ENCODE measurements at places on chromosomes 12 and 14. TPM values are rescaled to one million over a fixed set of nuclear protein-coding genes. Genes with fewer than 3 reads are reported as not detected.

DNA sequence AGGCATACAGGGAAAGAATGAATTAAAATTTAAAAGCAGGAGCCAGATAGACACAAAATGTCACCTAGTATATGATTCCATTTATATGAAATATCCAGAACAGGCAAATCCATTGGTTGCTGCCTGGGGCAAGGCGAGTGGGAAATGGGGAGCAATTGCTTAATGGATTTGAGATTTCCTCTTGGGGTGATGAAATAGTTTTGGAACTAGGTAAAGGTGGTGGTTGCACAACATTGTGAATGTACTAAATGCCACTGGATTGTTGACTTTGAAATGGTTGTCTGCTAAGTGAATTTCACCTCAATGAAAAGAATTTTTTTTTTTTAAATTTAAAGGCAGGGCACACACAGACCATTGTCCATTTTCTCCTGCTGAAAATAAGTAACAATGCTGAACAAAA is 61.9 kb downstream of the ABCC9 start:
- H3K27ac ChIP-seq: no peak overlapping the region
- no peak overlapping the region for H3K4me3 ChIP-seq
- no peaks in the 10 kb centered on the region for H3K36me3 ChIP-seq
- DNase-seq: no peak

DNA sequence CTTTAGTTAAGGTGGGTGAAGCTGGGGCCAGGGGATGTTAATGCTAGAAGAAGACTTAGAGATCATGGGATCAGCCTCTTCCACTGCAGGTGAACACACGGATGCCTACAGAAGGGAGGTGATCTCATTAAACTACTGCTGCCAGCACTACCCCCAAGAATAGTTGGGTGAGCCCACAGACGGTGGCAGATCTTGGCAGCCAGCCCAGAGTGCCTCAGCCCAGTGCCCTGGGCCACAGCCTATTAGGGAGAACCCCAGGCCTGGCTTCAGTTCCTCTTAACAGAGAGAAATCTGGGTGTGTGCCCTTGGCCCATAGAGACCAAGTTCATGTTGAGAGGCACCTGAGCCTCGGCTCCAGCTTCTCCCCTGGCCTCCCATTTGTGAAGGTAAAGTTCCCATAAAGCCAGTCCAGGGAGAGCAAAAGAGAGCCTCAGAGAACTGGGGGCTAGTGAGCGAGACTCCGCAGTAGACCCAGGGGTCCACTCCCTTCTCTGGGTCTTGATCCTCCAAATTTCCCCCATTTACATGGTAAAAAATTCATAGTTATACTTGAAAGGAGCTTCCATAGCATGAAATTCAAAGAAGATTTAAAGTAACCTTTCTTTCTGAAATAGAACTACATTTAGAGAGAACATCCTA is 125.0 kb upstream of the CCND2 start:
- H3K36me3 ChIP-seq: no peaks in the 10 kb centered on the region
- H3K4me3 ChIP-seq: no peak overlapping the region
- peak; percentile 41 for DNase-seq
- peaks cover 56% of the 10 kb centered on the region for H3K4me1 ChIP-seq
- no peak overlapping the region for H3K27ac ChIP-seq

- DNase-seq: no peak
- no peak overlapping the region for H3K27ac ChIP-seq
- H3K36me3 ChIP-seq: no peaks in the 10 kb centered on the region
- no peaks in the 10 kb centered on the region for H3K4me1 ChIP-seq
- H3K4me3 ChIP-seq: no peak overlapping the region
Observed at GRCh38 chr14:72013721-72014345, 81.6 kb downstream of the RGS6 start.

DNA sequence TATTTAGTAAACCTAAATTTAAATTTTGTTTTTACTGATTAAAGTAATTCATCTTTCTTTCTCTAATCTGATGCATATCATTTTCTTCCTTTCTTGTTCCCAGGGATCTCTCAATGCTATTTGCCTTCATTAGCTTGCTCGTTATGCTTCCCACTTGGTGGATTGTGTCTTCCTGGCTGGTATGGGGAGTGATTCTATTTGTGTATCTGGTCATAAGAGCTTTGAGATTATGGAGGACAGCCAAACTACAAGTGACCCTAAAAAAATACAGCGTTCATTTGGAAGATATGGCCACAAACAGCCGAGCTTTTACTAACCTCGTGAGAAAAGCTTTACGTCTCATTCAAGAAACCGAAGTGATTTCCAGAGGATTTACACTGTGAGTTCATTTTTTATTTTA is 48.6 kb downstream of the VEZT start:
- H3K27ac ChIP-seq: no peak overlapping the region
- H3K36me3 ChIP-seq: peaks cover 42% of the 10 kb centered on the region
- no peak overlapping the region for H3K4me3 ChIP-seq
- no peaks in the 10 kb centered on the region for H3K4me1 ChIP-seq

The CCDC175 gene
- total RNA-seq: not detected

The PMEL gene
- total RNA-seq: 0.20 TPM

The ARHGEF40 gene
- 0.44 TPM for total RNA-seq
